ENCODE measurements at places on chromosomes 1 and 21.
A peak's percentile ranks its signal among the peaks of the same experiment; 100 is the strongest.

GRCh38 chr1:161733526-161733925 lies 12.2 kb downstream of the FCRLB start:
- DNase-seq = no peak

GRCh38 chr1:29256979-29257804 lies 20.9 kb downstream of the PTPRU start:
- no peak for DNase-seq

GRCh38 chr1:83113652-83114051 lies 885.3 kb downstream of the TTLL7 start:
- DNase-seq = no peak

GRCh38 chr1:239891621-239892358 lies 199.9 kb upstream of the FMN2 start:
- DNase-seq = peak; percentile 29

GRCh38 chr1:87263785-87264184 lies 64.9 kb upstream of the LMO4 start:
- DNase-seq = no peak

DNA sequence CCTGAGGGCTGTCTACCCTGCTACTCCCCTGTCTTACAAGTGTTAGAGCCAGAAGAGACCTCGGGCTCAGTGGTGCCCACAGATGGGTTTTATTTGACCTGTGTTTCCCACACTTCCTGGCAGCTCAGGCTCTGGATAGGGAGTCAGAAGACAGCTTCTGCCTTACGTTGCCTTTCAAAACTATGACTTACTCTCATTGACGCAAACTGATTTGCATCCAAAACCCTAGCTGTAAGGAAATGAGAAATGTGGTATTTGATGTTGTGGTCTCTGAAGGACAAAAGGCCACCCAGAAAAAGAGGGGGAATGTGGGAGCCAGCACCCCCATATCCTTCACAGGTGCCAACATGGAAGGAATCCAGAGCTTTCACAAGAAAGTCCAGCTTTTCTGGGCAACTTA lies 180.2 kb downstream of the ATG4C start:
- DNase-seq = no peak

DNA sequence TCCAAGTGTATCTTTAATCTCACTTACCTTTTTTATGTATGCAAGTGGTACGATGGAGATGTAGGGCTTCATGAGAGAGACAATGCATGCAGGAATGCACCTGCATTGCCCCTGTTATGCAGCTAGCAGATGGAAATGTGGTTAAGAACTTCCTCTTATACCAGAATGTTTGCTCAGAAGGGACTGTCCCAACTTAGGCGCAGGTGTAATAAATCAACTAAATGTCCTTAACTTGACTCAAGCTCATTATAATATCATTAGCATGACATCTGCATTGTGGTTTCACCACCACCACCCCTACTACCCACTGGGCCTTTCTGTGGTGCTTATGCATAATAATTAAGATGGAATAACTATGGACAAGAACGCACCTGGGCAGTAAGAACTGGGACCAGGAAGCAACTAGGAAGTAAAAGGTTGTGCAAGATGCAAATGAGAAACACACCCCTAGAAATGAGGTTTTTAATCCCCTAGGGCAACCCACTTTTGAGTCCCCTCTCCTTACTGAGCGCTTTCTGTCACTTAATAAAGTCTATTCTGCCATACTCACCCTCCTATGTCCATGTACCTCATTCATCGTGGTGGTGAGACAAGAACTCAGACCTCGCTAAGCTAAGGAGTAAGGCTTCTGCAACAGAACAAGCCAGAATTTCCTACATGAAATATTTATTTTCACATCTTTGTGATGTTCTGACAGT lies 1103.3 kb upstream of the B3GALT2 start:
- peak; percentile 12 for DNase-seq

GRCh38 chr21:42379426-42380215 lies 13.3 kb upstream of the TFF1 start:
- DNase-seq = no peak

Data from large intestine (tissue), 12 donors.